Calu3 (cell line): ENCODE measurements at places on chromosomes 1 and 21. TPM values are rescaled to one million over a fixed set of nuclear protein-coding genes. Genes with fewer than 3 reads are reported as not detected.

DNA sequence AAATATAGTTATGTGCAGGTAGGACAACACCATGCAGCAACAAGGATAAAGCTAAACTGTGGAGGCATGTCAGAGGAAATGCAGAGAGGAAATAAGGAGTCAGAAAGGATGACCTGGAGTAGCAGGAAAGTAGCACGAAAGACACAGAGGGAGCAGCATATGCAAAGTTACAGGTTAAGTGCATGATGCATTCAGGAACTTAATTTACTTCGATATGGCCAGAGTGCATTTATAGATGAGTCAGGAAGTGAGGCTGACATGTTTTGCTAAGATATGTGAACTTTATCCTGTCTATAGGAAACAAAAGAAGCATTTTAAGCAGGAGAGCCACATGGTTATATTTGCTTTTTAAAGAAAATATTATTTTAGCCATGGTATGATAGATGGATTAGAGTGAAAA, 15.4 kb upstream of the MUTYH start:
- DNase-seq, result no peak

DNA sequence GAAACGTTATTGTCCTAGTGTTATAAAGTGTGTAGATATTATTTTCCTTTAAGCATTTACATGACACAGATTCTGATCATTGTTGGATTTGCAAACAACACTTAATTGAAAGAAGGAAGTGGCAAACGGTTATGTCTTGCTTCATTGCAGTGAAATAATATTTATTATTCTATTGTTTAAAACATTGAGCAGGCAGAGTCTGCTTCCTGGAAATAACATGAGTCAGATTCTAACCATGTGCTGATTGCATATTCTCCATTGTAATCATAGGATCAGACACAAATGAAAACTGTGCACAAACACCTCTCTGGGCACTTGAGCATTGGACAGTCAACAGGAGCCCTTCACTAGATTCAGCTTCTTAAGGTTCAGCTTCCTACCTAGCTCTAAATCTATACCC, 46.8 kb upstream of the USP25 start:
- DNase-seq, result no peak

PLPP3 gene
- 17.4 and 18.9 TPM in 2 replicates for total RNA-seq

DNA sequence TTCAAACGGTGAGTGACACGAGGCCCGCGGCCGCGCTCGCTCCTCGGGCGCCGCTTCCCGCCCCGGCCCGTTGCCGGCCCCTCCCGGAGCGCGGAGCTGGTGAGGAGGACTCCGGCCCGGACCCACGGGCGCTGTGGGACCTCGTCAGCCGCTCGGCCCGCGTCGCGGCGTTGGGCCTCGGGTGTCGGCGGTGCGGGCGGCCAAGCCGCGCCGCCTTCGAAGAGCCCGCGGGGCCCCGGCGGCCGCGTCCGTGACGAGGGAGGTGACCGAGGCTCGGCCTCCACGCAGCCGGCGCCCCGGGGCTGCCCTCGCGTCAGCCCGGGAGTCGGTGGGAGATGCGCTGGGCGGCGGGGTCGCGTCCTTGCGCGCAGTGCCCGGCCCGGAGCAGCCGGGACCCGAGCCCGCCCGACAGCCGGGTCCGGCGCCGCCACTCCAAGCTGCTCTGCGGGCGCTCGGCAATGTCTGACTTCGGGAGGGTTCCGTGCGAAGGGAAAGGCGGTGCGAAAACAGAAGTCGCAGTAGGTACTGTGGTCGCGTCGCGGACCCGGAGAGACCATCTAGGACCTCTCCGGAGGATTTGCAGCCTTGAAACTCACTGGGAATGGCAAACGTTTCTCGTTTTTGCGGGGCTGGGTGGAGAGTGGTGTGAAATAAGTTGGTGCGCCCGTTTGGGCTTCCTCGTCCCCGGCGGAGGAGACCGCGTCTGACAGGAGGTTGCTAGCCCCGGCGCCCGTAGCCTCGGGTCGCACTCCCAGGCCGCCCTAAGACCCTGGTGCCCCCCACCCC, 829 bp downstream of the SPEN start:
- no peak for DNase-seq

DNA sequence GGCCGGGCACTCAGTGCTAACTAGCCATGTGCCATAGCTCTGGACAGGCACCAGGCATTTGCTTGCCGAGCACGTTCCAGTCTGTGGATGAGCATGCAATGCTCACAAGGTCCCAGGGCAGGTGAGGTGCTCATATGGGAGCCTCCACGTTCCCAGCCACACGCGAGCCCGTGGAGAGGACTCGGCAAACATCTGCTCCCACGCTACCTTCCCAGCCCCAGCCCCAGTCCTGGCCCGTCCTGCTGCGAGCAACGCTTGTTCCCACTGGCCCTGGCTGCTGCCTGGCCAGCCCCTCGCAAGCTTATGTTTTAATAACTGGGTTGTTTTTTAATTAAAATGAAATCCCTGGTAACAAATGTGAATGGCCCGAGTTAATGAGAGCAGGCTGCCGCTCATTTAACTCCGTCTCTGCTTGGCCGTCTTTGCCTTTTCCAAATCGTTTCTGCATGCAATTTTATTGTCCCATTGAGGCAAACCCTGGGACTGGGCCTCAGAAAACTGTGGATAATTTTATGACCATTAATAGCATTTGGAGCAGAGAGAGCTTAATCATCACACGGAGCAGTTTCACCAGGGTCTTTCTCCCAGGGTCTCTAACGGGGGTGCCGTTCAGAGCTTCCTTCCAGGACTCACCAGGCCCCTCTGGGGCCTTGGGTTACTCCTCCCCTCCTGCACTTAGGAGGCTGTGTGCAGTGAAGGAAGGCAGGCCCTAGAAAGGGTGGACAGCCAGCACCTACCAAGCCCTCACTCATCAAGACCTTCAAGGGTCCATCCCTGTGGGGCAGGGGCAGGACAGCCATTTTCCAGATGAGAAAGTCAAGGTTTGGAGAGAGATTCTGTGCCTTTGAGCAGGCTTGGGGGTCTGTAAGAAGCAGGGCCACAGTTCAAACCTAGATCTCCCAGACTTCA, 136.8 kb downstream of the GLIS1 start:
- no peak for DNase-seq

DNA sequence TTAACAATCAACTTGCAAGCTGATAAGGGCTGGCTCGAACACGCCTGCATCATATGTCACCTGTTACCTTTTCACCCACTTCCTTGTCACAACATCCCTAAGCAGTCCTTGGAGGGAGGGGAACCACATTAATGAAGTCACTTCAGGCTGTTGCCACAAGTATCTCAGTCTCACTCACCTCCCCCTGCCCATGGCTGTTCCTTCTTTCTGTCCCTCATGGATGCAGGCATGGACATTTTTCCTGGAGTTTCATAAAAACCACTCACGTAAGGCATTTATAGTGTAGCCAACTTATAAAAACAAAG, 76.8 kb upstream of the ANGPTL1 start:
- peak; percentile 30 for DNase-seq

DNA sequence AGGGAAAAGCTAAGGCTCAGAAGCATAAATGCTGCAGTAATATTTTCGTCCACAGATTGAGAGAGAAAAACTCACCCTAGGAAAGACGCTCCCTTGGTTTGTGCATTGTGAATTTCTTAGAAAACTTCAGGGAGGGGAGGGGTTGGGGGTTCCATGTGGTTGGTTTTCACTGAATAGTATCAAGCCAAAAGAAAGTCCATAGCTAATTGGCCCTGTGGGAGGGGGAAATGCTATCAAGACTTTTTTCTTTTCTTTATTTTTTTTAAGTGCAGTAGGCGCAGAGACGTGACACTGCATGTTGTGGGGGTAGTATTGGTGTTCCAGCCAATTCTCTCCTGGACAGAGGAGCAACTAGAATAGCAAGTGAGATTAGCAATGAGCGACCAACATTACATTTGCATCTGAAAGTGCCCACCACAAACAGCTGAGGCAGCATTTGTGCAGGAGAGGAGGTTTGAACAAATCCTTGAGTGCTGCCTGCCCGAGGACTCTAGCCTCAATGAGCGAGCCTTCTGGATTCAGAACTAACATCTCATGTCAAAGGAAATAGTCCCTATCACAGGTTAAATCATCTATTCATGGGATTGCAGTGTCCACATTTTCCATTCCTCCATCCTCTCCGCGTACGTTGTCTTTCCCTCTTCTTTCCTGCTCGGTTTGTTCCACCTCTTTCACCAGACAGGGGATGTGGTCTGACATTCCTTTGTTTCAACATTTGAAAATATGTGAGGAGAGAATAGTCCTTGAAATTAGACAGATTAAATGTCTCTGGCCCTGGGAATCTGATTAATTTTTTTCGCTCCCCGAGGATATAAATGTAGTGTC, 118.0 kb upstream of the MARK1 start:
- no peak for DNase-seq

CNR2 gene
- not detected in 2 replicates for total RNA-seq

DNA sequence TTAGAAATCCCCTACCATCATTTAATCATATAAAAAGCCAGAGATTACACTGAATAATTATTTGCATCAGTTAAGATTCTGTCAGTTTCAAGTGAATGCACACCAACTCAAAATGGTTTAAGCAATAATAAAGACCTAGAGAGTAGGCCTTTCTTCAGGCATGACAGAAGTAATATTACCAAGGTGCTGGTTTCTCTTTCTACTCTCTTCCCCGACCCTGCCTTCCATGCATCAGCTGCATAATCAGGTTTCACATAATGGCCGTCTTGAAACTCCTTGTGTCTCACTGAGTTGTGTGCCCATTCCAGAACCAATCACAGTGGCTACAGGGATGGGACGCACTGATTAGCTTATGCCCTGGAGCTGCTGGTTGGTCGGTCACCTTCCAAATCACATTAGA, 103.5 kb upstream of the SERTAD4 start:
- no peak for DNase-seq

MAP3K21 gene
- 22.5 and 33.6 TPM in 2 replicates for total RNA-seq

DNA sequence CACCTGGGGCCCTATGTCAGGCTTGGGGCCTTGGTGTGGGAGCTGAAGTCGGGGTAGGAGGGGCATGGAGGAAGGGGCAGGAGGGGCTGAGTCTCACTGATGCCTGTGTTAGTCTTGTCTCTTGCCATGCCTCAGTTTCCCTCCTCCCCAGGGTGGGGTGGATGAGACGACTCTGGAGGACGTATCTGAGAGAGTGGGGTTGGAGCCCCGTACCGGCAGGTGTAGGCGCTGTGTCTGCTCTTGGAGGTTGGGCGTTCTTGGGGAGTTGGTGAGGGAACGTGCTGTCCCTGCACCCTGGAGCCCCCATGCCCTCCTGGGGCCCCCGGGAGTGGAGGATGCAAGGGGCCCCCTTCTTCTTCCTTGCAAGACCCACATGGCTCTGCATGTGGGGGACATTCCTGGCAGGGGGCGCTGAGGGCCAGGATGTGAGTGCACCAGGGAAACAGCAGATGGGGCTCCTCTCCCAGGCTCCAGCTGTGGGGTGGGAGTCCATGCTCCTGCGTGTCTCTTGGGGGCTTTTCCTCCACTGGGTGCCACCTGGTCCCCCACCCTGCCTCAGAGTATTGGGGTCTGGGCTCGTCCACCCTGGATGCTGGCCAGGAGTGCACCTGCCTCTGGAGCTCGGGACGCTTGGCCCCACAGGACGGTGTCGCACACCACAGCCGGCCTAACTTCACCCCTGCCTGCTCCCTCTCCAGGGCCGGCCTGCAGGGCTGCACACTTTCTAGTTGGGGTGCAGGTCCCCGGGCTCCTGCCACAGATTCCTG, 1.4 kb upstream of the TNFRSF14 start:
- DNase-seq, result peak; percentile 38

DNA sequence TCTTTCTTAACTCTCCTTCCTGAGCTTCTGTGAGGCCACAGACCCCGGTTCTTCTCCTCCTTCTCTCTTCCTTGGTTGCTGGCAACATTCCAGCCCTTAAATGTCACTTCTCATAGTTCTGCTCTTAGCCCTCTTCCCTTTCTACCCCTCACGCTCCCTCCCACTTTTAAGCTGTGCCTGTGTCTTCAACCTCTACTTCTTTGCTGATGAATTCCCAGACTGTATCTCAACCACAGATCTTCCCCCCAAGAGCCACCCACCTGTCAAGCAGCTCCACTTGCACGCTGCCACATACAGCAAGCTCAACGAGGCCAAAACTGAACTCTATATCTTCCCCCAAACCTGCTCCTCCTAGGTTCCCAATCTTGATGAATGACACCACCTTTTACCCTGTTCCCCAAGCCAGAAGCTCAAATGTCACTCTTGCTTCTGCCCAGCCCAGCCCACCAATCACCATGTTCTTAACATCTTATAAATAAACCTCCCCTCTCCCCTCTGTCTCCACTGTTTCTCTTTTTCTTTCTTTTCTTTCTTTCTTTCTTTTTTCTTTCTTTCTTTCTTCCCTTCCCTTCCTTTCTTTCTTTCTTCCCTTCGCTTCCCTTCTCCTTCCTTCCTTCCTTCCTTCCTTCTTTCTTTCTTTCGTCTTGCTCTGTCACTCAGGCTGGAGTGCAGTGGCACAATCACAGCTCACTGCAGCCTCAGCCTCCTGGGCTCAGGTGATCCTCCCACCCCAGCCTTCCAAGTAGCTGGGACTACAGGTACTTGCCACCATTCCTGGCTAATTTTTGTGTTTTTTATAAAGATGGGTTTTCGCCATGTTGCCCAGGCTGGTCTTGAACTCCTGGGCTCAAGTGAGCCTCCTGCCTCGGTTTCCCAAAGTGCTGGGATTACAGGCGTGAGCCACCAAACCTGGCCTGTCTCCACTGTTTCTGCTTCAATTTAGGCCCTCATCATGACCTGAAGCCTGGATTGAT, 19.8 kb upstream of the PTP4A2 start:
- DNase-seq, result no peak

ERG gene
- not detected in 2 replicates for total RNA-seq

GRCh38 chr1:10630661-10631120, 155.9 kb downstream of the PEX14 start:
- no peak for DNase-seq

- no peak for DNase-seq
These were observed 66.0 kb downstream of the PGBD5 start for GRCh38 chr1:230359992-230360668.

DNA sequence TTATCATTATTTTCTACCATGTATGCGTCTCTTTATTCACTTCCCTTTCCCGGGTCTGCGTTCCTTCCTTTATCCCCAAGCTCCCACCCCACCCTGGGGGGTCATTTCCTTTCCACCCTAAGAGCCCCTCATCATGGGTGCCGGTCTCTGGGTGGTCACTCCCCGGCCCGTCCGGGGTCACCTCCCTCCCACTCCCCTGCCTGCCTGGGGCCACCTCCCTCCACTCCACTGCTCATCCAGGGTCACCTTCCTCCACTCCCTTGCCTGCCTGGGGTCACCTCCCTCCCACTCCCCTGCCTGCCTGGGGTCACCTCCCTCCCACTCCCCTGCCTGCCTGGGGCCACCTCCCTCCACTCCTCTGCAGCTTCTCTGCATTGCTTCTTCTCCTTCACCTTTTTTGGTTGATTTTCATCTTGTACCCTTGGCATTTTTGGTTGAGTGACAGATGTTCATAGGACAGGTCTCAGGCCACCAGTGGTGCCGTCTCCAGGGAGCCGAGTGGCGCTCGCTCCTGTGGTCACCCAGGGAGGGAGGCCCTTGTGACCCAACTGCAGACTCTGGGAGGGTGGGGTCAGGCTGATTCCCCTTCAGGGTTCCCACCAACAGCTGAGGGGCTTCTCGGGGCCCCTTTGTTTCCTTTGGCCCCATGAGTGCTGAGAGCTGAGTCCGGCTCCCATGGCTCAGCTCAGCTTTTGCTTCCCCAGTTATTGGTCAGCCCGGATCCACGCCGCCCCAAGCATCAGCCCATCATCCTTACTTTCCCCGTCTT, 48.6 kb upstream of the PCBP3 start:
- no peak for DNase-seq

CSF1 gene
- total RNA-seq, result 10.8 and 11.1 TPM in 2 replicates

GRCh38 chr1:231357831-231358354, 19.8 kb downstream of the SPRTN start:
- DNase-seq, result peak; percentile 33
